IPS DF 6.9 (cell line): ENCODE measurements at places on chromosomes 3 and 15.

GRCh38 chr3:143961342-143961741 lies 10.3 kb upstream of the DIPK2A start:
- no peak for DNase-seq

GRCh38 chr3:171811913-171812335 lies 1.6 kb upstream of the PLD1 start:
- DNase-seq = no peak

GRCh38 chr3:174873832-174874657 lies 14.9 kb downstream of the NAALADL2 start:
- DNase-seq = no peak

- DNase-seq = no peak
These were observed 280.7 kb upstream of the ARHGEF26 start for GRCh38 chr3:153840487-153840886.

DNA sequence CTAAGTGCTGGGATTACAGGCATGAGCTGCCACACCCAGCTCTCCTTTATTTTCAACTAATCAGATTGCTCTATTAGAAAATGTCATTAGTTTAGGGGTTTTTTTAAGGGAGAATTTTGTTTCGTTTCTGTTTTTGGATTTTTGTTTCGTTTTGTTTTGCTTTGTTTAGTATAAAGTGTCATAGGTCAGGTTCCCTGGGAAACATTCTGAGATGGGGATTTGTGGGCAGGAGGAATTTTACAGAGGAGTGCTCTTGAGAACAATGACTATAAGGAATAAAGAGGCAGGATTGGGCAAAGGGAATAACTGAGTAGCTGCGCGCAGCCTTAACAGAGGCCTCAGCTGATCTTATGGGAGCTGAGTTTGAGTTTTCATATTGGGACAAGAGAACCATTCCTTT lies 86.8 kb upstream of the NR2F2 start:
- DNase-seq = no peak

- no peak for DNase-seq
These were observed 6.6 kb downstream of the DTWD1 start for GRCh38 chr15:49627407-49627877.

- DNase-seq = no peak
These were observed 234.2 kb downstream of the GRM7 start for GRCh38 chr3:7095116-7095515.

DNA sequence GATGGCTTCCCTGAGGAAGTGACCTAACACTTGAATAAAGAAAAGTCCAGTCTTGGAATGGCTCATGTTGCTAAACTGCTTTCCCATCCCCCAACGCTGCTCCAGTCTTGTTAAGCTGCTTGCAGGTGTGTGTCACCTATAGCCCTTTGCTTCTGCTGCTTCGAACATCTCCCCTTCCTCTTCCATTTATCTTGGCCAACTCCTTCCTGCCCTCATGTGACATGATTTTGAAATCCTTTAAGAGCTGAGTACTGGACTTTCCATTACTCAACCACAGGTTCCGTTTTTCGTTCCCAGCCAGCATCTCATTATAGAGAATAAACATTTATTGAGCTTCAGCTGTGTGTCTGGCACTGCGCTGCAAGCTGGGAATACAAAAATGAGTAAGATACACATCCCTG lies 1.7 kb downstream of the ATG7 start:
- DNase-seq = no peak

- DNase-seq = no peak
These were observed 199.0 kb upstream of the SLITRK3 start for GRCh38 chr3:165395188-165395587.

DNA sequence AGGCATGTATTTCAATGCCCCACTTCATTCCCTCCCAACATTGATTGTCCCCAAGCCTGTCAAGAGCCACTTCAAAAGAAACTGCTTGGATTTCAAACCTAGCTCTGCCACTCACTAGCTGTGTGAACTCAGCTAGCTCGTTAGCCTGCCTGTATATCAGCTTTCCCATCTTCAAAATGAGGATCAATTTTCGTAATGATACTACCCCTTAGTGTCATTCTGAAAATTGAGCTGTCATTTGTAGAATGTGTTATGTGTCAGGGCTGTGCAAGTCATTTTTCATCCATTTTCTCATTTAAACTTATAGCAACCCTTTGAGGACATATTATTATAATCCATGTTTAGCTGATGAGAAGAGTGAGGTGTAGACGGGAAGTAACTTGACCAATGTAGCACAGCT lies 88.6 kb downstream of the TRIM42 start:
- DNase-seq = no peak

DNA sequence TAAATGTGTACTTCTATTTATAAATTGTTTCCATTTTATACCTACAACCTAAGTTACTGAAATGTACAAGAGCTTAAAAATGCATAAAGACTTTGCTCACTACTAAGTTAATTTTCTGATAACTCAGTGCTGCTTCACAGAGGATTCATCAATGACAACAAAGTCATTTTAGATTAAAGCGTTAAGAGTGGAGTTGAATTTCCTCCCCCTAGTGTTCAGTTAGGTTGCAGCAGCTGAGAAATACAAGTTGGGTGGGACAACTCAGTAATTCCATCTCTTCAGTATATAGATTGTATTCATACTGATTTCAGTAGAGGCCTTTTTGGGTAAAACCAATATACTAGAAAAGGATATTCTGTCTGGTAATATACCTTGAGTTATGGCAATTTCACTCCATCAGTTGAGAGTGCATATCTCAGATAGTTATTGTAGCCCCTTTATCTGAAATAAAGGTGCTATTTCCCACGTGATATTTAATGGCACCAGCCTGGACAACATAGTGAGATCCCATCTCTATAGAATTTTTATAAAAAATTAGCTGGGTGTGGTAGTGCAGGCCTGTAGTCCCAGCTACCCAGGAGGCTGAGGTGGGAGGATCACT lies 6.9 kb upstream of the RPL35A start:
- DNase-seq = no peak

DNA sequence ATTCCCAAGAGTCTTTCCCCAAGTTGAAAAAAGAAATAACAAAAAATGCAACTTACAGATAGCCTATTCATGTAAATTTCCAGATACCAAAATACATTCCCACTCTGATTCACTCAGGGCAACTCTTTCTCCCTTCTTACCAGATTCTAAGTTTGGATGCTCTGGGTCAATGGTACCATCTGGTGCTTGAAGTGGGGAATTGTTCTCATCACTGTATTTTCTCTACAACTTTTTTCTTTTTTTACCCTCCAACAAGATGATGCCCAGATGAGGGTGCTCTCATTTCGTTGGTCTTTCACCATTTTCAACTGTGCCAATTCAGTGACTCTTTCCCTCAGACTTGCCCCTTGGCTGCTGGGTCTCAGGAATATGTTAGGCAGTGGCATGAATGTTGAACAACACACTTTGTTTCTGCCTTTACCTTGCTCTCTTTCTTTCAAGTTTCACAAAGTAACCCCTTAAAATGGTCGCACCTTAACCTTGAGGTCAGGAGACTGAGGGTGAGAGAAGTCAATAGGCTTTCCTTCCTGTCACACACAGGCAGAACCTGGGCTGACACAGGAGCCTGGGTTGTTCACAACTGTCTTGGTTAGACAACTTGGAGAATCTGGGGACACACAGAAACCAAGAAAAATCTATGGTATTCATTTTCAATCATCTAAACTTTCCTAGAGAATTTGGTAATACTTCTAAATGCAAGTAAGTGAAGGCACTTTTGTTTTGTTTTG lies 330.7 kb upstream of the SLCO3A1 start:
- no peak for DNase-seq

DNA sequence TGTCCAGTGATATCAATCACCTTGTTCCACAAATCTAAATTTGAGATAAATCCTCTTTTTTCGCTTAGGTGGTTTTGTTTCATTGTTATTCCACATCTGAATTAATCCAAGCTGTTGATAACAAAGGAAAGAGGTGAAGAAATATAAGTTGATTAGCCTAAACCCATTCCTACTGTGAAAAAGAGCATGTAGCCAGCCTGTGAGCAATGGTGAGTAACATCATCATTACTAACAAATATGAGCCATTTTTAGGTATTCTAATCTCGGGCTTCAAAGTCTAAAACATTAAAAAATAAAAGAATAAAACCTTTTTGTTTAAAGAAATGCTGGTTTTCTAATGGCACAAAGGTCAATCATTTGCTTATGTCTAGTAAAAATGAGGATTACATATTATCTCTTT lies 52.1 kb upstream of the P3H2 start:
- no peak for DNase-seq

- DNase-seq = no peak
These were observed 9.6 kb upstream of the CLDN16 start for GRCh38 chr3:190378240-190378891.

DNA sequence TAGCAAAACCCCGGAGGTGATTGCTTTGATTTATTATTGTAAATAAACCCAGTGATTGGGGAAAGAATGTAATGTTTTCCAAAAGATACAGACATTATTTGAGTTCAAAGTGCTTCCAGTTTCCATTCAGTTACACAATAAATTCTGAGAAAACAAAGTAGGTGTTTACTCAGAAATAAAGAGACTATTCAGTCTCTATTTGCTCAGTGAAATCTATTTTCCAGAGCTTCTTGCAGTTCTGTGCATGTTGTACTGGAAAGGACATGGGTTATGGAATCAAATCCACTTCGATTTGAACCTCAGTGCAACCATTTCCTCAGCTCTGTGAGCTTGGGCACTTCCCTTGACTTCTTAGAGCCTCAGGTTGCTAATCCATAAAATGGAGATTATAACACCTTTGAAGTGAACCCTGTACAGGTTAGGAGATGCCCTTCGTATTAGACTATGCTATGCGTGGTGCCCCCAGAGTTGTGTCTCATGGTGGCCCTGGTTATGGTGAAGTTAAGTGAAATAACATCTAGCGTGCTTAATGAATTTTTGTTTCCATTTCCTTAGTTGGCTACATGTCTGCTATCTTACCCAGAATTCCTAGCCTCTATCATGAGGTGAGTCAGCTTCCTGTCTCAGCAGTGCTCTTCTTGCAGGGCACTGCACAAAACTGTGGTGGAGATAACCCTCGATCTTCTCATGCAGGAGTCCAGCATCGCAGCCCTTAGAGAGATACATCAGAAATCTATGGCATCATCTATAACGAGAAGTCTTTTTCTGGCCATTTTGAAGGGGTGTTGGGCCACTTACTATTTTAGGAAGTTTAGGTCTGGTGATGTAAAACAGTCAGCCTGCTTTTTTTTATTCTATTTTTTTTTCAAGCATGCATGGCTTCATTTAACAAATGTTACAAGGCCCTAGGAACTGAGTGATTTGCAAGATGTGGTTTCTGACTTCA lies 97.7 kb downstream of the RPL39L start:
- no peak for DNase-seq

DNA sequence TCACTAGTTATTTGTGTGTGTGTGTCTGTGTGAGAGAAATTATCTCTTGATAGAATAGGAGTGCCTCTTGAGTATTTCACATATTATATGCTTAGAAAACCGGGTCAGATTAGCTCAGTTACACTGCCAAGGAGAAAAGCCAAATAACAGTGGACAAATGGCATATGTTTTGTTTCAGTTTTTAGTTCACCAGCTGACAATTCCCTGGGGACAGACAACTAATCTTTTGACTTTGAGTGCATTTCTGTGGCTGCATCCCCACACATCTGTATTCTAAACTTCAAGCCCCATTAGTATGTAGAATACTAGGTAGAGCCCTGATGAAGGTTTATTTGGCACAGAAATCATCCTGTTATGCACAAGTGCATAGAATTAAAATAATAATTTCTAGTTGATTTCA lies 227.7 kb upstream of the CNTN3 start:
- DNase-seq = no peak

- no peak for DNase-seq
These were observed 990 bp upstream of the CLDN1 start for GRCh38 chr3:190323246-190323626.

DNA sequence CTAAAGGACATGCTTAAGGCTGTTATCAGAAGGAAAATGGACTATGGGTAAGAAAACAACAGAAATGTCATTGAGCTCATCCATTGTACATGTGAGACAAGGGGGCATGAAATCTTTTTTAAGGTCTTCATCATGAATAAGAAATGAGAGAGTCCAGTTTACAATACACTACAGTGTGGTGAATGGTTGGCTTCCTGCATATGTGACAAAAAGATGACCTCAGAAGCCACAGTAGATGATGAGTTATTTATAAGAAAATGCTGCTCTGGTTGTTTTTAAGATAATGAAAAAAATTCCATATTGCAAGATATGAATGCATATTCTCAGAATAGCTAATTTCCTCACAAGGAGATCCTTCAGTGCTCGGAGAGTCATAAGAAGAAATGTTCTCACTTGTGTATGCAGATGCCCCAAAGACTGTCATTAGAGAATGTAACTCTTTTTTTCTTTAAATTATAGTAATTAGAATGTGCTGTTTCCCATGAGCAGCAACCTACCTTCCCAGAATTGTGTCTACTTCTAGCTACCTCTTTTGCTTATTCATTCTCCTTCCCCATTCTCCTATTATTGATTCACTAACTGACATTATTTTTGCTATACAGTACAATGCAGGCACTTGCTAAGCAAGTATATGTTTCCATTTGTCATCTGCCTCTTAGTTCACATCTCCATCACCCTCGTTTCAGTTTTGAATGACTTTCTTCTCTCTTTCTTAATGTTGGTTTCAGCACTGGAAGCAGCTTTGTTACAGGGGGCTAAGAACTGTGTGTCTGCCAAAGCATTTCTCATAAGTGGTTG lies 152.0 kb upstream of the PEX5L start:
- DNase-seq = no peak

DNA sequence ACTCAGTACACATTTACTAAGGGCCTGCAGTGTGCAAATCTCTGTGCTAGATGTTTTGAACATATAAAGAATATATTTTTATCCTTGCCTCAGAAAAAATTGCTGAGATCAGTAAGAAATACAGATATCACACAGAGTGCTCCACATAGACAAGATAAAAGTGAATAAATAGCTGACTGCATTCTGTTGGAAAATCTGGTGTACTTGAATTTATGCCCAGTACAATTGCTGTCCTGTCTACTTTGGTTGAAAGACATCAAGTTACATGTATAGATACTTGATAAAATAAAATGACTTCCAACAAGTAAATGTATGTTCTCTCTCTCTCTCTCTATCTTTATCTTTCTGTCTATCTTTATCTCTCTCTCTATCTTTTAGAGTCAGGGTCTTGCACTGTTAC lies 381.2 kb upstream of the CBLB start:
- DNase-seq = no peak

DNA sequence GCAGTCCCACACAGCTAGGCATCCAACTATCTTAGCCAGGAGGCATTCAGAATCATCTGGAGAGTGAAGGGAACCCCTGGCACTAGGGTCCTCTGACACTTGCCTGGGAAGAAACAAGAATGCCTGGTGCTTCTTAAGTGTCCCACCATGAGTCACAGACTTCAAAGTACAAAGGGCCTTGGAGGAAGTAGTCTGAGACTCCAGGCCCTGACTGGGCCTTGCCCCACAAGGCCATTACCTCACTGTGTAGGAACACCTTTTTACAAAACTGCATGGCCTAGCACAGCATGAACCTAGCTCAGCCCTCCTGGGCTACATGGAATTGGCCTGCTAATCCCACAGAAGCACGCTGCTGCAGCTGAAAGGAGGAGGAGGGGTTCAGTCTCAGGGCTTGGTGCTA lies 104.5 kb upstream of the SLCO2A1 start:
- no peak for DNase-seq

GRCh38 chr3:72079369-72079872 lies 294.5 kb upstream of the PROK2 start:
- DNase-seq = no peak

- DNase-seq = no peak
These were observed 14.2 kb upstream of the SLC25A36 start for GRCh38 chr3:140927279-140928069.

GRCh38 chr3:58198362-58198761 lies 12.4 kb downstream of the DNASE1L3 start:
- DNase-seq = no peak

- peak; percentile 88 for DNase-seq
These were observed at the start of gene CFAP161 for GRCh38 chr15:81133782-81134461. Gene CFAP161 (plus strand): TSS chr15:81134270. CDS start chr15:81134330, 60 bp downstream.

- DNase-seq = no peak
These were observed 12.4 kb upstream of the EID1 start for GRCh38 chr15:48865370-48866079.
